ENCODE measurements at places on chromosomes 4 and X.

DNA sequence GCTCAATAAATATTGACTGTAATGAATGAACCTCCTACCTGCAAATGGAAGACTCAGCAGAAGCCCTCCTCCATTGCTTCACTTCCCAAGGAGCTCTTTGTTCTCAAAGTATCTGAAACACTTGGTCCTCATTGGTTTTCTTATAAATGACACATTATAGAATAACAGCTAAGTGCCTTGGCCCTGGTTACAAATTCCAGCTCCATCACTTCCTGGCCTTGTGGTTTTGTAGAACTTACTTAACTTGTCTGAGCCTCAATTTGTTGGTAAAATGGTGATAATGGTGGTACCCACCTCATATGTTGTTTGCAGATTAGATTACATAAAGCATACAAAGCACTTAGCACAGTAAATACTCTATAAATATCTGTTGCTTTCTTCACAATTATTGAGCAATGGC lies 25.2 kb upstream of the SMIM20 start:
- DNase-seq, result no peak

DNA sequence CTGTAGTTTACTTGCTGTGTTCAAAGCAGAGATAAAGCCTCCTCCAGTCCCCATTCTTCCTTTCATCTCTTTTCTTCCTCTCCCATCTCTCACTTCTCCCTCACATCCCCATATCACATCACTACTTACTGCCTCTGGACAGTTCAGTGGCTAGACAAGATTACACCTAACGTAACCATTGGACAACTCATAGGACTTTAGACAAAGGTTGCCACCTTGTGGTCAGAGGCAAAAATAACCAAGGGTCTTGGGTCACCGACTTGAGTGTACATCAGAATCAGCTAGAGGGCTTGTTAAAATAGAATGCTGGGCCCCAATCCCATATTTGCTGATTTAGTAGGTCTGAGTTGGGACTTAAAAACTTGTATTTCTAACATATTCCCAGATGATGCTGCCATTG lies 109.3 kb upstream of the DGKK start:
- no peak for DNase-seq

DNA sequence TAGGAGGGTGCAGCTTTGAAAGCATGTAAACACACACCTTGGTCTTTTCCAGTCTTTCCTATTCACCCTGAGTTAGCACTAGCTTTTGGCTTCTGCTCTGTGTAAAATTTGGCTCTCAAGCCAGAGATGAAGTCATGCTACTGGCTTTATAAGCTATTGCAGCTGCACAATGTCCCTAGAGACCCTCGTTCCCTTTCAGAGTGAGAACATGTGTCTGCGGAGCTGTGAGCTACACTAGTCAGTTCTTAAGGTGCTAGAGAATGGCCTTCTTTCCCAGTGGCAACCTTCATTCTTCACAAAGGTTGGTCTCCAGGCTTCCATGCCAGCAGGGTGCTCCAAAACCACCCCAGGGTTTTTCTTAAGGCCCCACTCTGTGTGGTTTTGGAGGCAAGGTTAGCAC lies 199.1 kb downstream of the SPATA18 start:
- no peak for DNase-seq

DNA sequence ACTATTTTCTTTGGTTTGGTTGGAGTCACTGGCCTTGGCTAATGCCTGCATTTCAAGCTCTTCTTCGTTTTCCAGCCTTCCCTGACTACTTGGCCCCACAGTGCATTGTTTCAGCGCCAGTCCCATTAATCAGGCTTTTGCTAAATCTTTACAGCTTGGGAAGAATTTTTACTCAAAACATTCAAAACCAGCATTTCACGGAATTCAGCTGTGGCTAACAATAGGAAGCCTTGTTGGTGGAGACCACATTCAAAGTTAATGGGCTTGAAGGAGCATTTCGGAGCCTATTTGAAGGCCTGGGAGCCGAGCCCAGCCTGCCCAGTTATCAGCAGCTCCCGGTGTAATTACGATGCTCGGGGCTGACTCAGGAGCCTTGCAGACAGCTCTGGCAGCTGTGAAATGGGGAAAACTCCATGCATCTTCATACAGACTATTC lies 30.8 kb upstream of the VCX2 start:
- DNase-seq, result no peak

- DNase-seq, result no peak
These were observed 24.3 kb downstream of the NFKB1 start for GRCh38 chr4:102525504-102525903.
